NCI-H187 treated with DMSO at 0.1 percent for 48 hours (cell line): ENCODE measurements at places on chromosomes 7 and 10.
A peak's percentile ranks its signal among the peaks of the same experiment; 100 is the strongest.

DNA sequence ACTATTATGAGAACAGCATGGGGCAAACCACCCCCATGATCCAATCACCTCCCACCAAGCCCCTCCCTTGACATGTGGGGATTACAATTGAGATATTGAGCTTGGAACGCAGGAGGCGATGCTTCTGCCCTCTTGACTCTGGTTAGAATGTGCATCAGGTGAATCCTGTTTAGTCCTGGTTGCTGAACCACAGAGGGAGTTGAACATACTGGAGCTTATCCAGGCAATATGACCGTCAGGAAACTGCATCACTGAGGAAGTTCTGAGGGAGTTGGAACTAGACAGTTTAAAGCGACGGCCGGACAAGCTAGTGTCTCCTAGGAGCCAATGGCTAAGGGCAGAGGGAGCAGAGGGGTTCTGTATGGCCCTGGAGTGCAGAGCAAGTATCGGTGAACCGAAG is 31.8 kb upstream of the GARS1 start:
- DNase-seq, result no peak

GRCh38 chr7:20545016-20545415 is 70.5 kb upstream of the ABCB5 start:
- no peak for DNase-seq

GRCh38 chr10:97784200-97784810 is 12.5 kb upstream of the SFRP5 start:
- no peak for DNase-seq

DNA sequence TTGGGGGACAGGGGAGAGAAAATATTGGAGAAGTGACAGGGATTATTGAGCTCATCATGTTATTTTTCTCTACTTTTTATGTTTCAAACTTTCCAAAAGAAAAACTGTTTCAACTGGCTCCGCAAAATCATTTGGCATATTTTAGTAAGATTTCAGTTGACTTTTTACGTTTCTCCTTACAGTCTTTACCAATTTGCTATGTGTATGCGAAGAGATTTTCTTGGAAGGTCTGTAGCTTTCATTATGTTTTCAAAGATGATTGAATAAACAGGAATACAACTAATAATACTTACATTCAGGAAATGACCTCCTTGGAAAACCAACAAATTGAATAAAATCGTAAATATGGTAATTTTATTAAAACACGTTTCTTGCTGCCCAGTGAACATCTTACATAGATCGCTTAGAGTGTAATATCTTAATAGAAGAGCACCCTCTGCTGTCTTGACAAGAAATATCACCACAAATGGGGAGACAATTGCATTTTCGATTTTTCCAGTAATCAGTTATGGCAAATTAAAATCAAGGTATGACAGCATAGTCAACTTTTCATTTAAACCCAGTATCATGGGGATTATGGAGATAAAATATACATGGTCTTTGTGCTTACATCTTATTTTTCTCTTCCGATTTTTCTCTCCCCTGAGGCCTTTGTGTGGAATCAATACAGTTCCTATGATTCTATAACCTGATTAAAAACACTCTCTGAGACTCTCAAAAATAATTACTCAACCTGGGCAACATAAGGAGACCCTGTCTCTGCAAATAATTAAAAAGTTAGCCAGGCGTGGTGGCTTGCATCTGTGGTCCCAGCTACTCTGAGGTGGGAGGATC is 43.1 kb downstream of the MBL2 start:
- no peak for DNase-seq

DNA sequence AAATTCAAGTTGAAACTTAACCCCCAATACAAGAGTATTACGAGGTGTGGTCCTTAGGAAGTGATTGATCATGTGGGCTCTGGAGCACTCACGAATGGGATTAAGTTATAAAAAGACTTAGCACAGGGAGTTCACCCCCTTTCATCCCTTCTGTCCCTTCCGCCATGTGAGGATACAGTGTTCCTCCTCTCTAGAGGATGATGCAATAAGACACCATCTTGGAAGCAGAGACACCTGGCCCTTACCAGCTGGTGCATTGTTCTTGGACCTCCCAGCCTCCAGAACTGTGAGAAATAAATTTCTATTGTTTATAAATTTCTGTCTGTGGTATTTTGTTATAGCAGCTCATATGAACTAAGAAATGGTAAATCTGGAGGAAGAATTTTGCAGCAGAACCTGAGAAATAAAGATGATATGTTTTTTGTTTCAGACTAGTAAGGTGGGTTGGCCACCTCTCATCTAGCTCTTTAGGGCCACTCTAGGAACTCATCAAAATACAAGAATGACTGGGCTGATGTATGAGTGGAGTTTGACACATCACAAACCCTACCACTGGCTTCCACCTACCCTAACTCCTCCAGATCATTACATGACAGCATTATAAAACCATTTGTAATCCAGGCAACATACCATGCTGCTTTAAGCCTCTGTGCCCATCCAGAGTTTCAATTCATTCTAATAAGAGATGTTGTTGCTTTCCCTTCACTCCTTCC is 22.4 kb downstream of the SLC26A5 start:
- DNase-seq, result no peak

DNA sequence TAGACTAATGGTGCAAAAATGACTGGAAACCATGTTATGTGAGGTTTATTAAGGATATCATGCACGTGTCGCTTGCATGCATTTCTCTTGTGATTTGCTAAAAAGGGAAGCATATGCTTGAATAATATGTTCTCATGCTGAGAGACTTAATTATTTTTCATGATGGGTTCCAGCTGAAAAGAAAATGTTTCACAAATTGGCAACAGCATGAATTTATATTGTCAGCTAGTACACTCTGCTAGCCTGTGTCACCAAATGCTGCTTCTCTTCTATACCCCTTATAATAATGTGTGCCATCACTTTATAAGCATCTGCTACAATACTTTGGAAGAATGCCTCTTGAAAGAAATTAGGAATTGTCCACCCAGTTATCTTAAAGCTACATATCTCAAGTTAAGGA is 63.0 kb downstream of the GNAI1 start:
- no peak for DNase-seq

DNA sequence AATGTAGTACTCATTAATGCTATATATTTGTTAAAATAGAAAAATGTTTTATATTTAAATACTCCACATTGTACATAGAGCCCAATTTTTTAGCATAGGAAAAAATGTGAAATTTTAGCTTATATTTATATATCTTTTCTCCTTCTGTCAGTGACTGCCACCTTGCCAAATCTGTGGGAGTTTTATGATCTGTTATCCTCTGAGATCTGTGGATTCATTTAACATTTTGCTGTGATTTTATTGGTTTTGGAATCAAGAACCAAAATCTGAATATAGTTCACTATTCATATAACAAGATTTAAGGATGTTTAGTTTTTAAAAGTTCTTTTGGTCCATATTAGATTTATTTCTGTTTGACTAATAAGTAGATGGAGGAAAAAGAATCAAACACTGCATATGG is 127.9 kb downstream of the PPP1R9A start:
- DNase-seq, result no peak

- DNase-seq, result no peak
Measured at GRCh38 chr10:119546009-119546408, 3.5 kb upstream of the RGS10 start.

DNA sequence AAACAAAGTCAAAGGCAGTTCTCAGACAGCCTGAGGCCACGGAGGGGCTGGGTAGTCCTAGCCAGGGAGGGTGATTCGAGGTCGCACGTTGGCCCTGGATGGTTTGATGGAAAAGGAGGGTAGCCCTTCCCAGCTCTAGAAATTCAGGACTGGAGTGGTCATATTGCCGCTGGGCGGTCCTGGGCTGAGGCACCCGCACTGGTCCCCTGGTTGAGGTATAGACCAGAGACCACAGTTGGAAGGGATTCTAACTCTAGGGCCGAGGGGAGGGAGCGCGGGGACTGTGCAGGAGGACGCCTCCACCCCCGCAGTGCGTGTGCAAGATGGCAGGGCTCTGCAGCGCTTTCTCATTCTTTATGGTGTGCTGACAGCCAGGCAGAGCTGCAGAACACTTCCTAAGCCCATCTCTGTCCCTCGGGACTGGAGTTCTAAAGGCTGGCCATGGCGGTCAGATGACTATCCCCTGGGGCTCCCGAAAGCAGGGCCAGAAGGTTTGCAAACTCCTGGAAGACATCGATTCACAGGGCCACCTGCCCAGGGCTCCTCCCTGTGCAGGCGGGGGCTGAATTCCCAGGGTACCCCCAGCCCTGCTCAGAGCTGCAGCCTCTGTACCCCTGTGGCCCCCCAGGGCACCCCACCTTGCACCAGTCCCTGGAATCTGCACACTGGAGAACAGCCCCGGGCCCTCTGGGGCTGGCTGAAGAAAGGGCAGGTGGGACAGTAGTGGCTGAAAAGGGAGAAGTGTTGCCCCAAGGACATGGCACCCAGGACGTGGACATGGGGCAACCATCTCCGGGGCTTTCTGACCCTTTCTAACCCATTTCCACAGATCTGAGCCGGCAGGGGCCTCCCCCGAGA is 51.0 kb upstream of the ELN start:
- DNase-seq, result no peak

- no peak for DNase-seq
Measured at GRCh38 chr7:26574476-26574875, 282.8 kb downstream of the SNX10 start.

DNA sequence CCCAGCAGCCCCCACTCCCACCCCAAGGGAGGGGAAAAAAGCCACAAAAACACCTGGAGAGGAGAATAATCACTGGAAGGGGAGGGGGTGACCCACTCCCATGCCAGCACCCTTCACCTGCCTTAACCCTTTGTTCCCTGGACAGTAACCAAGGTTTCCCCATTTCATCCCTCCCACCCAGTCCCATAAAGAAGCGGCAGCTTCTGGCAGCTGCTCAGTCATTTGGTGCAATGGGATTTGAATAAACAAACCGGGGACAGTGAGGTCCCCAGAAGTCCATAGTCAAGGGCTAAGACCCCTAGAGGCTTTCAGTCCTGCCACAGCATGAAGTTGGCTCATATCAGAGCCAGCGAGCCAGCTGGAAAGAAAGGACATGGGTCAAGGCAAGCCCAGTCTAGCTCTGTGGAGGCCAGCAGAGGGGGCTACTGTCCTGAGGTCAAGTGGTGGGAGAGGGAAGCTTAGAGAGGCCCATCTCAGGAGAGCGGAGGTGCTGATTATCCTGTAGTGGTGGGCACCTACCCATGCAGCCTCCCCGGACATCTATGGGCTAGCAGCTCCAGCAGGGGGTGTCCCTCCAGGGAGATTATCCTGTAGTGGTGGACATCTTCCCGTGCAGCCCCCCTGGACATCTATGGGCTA is 58.9 kb upstream of the LBX1 start:
- DNase-seq, result no peak

GRCh38 chr7:94094298-94094697 is 90.1 kb upstream of the BET1 start:
- no peak for DNase-seq

- peak; percentile 78 for DNase-seq
Measured at GRCh38 chr7:20514364-20514763, 101.1 kb upstream of the ABCB5 start.

GRCh38 chr10:26543567-26544306 is 105.6 kb downstream of the APBB1IP start:
- DNase-seq, result no peak

- DNase-seq, result no peak
Measured at GRCh38 chr7:757741-758163, 30.7 kb upstream of the PRKAR1B start.

DNA sequence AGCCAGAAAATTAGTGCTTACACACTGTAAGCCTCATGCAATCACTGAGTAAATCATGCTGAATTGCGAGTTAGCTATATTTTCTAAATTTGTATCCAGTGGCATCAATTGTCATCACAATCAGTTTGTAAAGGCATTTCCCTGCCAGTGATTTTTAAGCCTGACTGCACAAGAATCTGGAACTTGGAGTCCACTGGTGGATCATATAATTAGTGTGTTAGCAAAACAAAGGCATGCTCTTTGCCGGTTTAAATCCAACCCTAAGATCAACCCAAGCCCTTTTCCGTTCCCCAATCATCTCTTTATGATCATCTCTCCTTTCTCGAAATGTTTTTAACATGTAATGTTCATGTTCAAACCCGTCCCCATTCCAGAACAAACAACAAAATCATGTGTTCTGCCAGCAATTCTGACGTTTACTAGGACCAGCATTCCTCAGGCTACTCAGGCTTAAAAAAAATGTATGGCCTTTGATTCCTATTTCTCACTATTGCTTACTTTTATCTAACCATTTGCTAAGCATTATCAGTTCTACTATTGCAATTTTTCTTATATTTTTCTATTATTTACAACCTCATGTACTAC is 649.2 kb downstream of the SORCS1 start:
- DNase-seq, result no peak
